Hypothalamus (tissue), 51 donors: ENCODE measurements at places on chromosomes 7 and 10.

GRCh38 chr7:80967071-80967916 lies 48.4 kb upstream of the SEMA3C start:
- no peak for DNase-seq

- no peak for DNase-seq
These were observed 3.2 kb upstream of the VSIR start for GRCh38 chr10:71776481-71776925.

DNA sequence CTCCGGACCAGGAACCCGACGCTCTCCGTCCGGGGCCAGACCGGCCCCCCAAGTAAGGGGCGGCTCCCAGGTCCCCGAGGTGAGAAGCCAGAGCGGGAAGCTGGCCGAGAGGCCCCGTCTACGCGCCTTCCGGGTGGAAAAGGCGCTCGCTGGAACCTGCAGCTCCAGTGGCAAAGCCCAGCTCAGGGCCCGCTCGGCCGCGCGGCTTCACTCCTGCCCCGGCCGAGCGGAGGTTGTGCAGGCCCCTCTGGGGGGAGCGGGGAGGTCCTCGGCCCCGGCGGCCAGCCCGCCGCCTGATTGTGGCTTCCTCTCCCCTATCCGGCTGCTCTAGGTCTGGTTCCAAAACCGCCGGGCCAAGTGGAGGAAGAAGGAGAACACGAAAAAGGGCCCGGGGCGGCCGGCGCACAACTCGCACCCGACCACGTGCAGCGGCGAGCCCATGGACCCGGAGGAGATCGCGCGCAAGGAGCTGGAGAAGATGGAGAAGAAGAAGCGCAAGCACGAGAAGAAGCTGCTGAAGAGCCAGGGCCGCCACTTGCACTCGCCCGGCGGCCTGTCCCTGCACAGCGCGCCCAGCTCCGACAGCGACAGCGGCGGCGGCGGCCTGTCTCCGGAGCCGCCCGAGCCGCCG lies 2.9 kb downstream of the UNCX start:
- no peak for DNase-seq

- DNase-seq = no peak
These were observed 71.8 kb downstream of the SMURF1 start for GRCh38 chr7:99072126-99072525.

DNA sequence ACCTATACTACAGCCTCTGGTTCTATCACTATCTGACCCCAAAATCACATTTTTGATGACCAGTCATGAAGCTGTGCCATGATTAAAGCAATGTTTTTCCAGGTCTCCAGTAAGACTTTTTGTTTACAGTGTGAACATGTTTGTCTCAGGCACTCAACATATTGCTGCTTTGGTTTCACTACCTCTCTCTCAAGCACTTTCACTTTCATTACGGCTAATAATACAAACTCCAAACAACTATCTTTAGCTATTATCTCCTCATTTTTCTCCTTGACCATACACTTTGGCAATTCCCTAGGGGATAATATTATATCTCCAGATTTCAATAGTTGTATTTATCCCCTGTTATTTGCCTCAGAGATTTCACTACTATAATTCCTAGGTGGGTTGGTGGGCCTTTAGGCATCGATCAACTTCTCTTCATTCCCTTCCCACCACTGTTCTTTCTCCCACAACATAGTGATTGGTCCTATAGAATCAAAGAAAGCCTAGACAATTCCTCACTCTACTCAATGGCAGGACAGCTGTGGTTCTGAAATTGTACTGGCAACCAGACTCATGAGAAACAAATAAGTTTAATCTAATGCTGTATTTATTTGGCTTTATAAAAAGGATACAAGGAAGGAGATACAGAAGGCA lies 261.4 kb upstream of the ZWINT start:
- DNase-seq = no peak

- DNase-seq = no peak
These were observed 67.6 kb downstream of the DOCK1 start for GRCh38 chr10:126972635-126973414.

DNA sequence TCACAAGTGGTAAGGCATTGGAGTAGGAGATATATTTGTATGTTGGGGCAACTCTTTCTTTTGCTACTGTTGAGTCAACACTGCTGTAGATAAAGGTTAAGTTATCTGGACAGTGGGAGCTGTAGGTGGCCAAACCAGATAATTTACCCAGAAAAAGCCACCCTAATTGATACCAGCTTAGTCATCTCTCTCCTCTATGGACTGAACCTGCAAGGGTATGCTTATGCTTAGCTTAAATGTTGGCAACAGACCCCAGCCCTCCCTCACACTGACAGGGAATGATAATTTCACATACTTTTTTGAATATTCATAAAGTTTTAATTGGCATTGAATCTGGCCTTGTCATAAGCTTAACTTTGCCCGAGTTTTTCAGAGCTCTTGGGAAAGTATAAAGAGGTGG lies 66.3 kb downstream of the CREB5 start:
- DNase-seq = no peak

DNA sequence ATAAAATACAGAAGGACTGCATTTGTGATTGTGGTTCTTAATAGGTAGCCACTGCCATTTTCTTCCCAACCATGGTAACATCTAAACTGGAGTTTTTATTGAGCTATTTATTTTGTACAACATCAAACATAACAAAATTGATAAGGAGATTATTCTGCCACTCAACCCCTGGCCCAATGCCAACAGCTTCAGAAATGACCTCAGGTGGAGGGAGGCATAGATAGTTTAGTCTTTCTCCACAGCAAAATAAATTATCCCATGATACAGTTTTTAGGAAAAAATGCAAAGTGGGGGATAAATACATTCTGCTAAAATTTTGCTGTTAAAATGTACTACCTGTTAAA lies 57.6 kb downstream of the LRRTM3 start:
- no peak for DNase-seq

GRCh38 chr7:123580406-123581161 lies 21.0 kb upstream of the ASB15 start:
- DNase-seq = no peak

- no peak for DNase-seq
These were observed 96.3 kb downstream of the JAZF1 start for GRCh38 chr7:28083998-28084985.
